Left lung (tissue), 14 donors: ENCODE measurements at places on chromosomes 16 and 17.

- H3K4me3 ChIP-seq, result no peak overlapping the region
- no peak overlapping the region for H3K27ac ChIP-seq
- peaks cover 100% of the 10 kb centered on the region for H3K27me3 ChIP-seq
- peaks cover 28% of the 10 kb centered on the region for H3K4me1 ChIP-seq
Observed at GRCh38 chr17:48725288-48726064, 2.5 kb downstream of the PRAC2 start.

- H3K4me3 ChIP-seq, result no peak overlapping the region
- H3K27ac ChIP-seq, result no peak overlapping the region
- H3K4me1 ChIP-seq, result no peaks in the 10 kb centered on the region
- no peaks in the 10 kb centered on the region for H3K36me3 ChIP-seq
- DNase-seq, result no peak
- H3K27me3 ChIP-seq, result no peaks in the 10 kb centered on the region
Observed at GRCh38 chr16:50651835-50652438, 29.2 kb downstream of the SNX20 start.

GRCh38 chr16:75943705-75944514, 217.6 kb upstream of the CPHXL start:
- H3K27me3 ChIP-seq, result no peaks in the 10 kb centered on the region
- no peak overlapping the region for H3K4me3 ChIP-seq
- H3K27ac ChIP-seq, result no peak overlapping the region
- H3K36me3 ChIP-seq, result no peaks in the 10 kb centered on the region
- no peak for DNase-seq

- H3K36me3 ChIP-seq, result no peaks in the 10 kb centered on the region
- no peak for DNase-seq
- H3K4me1 ChIP-seq, result no peaks in the 10 kb centered on the region
- H3K4me3 ChIP-seq, result no peak overlapping the region
- H3K27ac ChIP-seq, result no peak overlapping the region
Observed at GRCh38 chr16:22614271-22614947, 103.7 kb downstream of the NPIPB5 start.

DNA sequence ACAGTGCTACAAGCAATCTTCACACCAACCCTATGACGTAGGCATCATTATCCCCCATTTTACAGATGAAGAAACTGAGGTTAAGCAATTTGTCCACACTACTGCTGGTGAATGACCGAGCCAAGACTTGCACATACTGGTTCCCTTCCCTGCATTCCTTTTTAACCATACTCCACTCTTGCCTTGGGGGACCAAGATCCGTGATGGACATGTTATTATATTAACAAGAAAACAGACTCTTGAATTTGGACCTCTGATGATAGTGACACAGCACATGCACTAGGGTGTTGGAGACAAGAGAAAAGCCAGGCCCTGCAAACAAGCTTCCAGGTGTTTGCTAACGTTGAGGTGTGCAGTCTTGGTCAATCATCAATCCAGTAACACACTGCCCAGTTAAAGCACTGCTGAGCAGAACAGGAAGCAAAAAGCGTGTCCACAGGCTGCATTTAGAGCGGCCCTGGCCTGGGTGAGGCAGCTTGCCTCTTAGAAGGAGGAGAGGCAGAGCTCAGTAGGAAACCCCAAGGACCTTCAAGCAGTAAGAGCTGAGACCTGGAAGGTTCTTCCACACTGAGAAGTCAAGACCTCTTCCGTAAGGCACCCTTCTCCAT, 36.7 kb downstream of the HNF1B start:
- H3K27ac ChIP-seq, result peak overlapping the region; percentile 62
- no peaks in the 10 kb centered on the region for H3K27me3 ChIP-seq
- DNase-seq, result no peak
- H3K4me1 ChIP-seq, result peaks cover 5% of the 10 kb centered on the region

DNA sequence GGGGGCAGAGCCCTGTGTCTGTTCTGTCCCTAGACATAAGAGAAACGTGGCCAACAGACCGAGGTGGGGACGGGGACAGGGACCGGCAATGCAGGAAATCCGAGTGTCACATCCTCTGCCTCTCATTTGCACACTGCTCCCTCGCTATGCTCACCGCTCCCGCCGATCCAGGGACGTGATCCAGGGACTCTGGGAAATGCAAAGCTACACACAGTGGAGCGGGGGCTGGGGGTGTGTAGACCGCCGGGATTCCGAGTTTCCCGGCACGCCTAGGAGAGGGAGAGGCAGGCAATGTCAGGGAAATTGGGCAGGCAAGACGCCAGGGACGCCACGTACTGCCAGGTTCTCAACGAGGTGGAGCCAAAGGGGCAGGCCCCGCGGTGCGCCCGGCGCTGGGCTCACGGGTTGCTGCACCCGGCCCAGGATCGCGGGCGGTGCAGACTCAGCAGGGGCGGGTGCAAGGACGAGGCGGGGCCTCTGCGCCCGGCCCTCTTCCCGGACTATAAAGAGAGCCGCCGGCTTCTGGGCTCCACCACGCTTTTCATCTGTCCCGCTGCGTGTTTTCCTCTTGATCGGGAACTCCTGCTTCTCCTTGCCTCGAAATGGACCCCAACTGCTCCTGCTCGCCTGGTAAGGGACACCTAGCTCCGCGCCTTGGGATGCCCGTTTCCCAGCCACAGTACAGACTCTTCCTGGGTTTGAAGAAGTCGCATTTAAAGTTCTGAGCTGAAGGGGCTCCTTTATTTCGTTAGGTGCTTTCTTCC, at the start of gene MT1X:
Gene MT1X (plus strand): TSS at position 532 of the 764 bp plus-strand sequence. CDS start 71 bp downstream, at position 603.
- DNase-seq, result peak; percentile 89
- peak within 1 kb of the TSS; percentile 58 for H3K27ac ChIP-seq
- H3K4me3 ChIP-seq, result peak within 1 kb of the TSS; percentile 55
